NCI-H748 treated with DMSO at 0.1 percent for 48 hours (cell line): ENCODE measurements at places on chromosomes 3 and 15.

DNA sequence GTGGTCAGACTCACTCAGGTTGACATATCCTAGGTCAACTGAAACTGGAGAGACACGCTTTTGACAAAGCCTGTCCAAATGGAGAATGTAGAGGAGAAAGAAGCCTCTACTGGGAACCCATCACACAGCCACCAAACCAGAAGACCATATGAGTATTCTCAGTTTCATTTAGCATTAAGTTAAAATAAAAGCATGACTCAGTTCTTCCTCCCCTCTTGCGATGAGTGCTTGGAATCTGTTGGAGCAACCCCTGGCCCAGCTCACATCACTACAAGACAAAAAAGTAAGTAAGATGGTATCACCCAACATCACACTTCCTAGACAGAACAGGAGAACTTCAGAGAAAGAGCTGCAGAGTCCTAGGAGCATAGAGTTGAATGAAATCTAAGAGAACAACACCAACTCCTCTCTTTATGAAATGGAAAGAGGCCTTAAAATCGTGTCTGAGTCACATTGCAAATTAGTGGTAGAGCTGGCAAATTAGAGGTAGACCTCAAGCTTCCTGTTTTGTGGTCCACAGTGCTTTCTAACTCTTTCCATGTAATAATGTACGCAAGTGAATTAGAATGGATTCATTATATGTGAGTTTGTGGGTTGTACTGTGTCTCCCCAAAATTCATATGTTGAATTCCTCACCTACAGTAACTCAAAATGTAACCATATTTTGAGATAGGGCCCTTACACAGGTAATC is 51.2 kb downstream of the FGF12 start:
- DNase-seq, result no peak

DNA sequence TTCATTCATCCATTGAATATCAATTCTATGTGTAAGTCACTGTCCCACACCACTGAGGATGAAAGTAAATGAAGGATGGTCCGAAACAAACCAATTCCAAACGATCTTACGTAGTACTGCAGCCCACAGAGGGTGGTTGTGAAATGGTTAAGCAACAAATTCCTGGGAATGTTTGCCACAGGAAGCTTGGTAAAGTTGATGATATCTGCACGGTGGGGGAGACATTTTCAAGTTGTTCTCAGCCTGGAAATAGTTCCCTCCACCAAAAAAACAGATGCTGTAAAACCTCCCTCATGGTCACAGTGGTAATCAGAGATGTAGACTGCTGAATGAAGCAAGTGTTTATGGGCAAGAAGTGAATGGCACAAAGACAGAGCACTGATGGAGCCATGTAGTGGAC is 35.9 kb upstream of the BNC1 start:
- DNase-seq, result no peak

DNA sequence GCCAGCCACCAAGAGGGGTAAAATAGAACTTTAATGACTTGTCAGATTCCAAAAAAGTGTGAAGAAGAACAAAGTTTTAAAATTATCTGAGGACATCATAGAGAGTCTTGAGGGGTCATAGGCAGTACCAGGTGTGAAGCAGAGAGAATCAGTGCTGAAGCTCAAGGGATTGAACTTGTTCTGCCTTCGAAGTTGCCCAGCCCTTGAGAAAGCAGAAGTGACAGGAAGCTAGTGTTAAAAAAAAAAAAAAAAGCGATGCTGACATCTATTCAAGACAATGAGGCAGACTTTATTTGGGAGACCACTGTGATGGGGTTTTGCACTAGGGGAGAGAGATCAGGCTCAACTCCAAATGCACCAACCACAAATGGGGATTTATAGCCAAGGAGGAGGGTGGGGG is 21.8 kb downstream of the FBXO22 start:
- no peak for DNase-seq

- no peak for DNase-seq
Observed at GRCh38 chr3:192905980-192906678, 11.5 kb downstream of the MB21D2 start.

- no peak for DNase-seq
Observed at GRCh38 chr3:157816296-157816695, 289.9 kb downstream of the SHOX2 start.

DNA sequence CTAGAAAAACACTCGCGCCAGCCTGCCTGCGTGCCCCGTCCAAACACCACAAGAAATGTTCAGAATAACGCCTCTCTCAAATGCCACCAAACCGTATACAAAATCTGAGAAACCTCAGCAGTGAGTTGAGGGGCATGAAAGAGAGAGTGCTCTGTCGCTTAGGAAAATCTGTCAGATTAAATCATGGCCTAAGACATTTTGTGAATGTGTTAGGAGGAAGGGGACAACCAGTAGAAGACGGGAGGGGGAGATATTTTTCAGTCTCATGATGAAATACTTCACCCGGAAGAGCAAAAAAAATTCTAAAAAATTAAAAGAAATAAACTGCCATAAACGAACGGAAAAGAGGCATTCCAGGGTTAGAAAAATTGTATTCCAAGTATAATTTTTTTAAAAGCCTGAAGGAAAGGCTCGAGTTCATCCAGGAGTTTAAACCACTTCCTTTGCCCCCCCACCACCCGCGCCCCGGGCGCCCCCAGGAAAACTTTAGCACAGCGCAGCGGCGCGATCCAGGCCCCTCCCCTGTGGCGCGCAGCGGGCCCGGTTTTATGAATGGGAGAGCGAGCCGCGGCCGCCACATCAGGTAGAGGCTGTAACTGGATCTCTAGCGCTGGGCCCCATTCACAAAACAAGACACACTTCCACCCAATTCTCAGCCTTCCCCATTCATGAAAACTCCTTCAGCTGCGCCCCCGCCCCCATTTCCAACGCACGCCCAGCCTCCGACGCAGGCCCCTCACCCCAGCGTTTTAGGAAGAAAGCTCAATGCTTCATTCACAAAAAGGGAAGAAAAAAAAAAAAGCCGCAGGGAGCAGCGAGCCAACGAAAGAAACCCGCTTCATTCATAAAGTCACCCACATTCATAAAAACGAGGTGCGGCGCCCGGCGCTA is 1.4 kb downstream of the ETV5 start:
- DNase-seq, result peak; percentile 45

DNA sequence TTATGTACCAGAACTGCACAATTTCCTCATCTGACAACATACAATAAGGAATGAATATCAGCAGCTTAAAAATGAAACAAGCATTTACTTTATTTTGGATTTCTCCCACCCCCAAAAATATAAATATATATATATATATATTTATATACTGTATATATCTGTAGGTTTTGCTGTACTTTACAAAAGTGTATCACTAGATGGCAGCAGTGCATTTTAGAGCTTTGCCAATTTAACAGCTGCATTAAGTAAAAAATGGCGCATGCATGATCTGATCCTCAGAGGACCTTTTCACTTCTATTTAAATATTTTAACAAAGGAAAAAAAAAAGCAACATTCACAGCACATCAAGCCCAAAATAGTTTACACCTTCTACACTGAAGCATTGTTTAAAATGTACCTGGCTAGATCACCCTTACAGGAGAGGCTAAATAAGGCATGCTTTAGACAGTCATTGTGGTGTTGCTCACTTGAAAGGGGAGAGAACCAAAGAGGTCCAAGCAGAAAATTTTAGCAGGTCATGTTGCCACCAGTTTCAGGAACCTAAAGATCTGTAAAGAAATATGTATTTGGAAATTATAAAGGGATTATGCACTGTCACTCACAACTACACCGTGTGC is 72.6 kb downstream of the NPTN start:
- DNase-seq, result peak; percentile 42

GRCh38 chr3:40585381-40586016 is 60.7 kb downstream of the ZNF621 start:
- no peak for DNase-seq

GRCh38 chr3:100538339-100538706 is 45.9 kb downstream of the TMEM45A start:
- DNase-seq, result no peak

GRCh38 chr3:49859576-49860305 is 3.4 kb upstream of the TRAIP start:
- DNase-seq, result no peak

- no peak for DNase-seq
Observed at GRCh38 chr15:91045065-91045464, 22.7 kb upstream of the VPS33B start.

GRCh38 chr3:69130689-69131088 is 8.3 kb upstream of the LMOD3 start:
- DNase-seq, result no peak

DNA sequence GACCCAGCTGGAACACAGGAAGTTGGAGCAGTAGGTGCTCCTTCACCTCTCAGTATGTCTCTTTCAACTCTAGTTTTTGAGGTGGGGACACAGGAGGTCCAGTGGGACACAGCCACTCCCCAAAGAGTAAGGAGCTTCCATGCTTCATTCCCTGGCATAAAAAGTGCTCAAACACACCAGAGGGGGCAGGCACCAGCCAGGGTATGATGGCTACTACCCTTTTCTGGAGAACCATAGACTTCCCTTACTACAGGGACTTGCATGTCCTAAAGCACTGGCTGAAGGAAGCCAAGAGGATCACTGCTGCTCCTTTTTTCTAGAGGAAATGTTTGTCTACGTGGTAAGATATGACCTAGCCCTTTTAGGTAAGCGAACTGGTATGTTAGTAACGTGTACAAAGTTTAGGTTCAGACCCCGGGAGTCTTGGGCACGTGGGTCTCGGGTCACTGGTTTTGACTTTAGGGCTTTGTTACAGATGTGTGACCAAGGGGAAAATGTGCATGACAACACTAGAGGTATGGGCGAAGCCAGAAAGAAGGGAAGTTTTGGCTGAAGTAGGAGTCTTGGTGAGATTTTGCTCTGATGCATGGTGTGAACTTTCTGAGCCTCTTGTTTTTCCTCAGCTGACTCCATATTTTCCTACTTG is 11.9 kb downstream of the IL17RB start:
- DNase-seq, result no peak

DNA sequence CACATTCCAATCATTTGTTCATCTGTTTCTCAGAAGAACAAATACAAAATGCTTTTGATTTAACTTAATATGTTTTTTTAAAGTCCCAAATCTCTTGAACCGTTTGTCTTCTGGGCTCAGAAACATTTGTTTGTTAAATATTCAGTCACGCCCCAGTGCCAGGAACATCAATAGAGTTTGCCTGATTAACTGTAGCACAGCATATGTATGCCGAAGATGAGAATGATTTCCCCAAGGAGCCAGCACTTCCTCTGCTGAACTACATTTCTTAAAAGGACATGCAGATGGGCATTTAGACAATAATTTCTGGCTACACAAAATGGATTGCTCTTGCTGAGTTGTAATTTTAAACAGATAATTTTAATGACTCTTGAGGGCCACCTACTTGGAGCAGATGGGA is 191.6 kb upstream of the FAM3D start:
- DNase-seq, result no peak

DNA sequence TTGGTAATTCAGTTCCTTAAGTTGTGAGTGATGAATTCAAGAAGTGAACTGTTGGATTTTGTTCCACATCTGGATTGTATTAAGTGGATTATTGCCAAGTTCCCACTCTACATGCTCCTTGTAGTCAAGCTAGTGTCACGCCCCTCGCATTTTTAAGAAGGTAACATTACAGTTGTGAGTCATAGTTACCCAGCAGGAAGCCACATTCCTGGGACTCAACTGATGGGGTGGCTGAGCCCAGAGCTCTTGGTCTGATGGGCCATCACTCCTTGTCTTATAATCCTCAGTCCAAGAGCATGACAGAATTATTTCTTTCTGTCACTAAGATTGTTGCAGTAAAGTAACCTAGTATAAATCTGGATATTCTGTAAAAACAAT is 102.7 kb downstream of the PTPRG start:
- no peak for DNase-seq

DNA sequence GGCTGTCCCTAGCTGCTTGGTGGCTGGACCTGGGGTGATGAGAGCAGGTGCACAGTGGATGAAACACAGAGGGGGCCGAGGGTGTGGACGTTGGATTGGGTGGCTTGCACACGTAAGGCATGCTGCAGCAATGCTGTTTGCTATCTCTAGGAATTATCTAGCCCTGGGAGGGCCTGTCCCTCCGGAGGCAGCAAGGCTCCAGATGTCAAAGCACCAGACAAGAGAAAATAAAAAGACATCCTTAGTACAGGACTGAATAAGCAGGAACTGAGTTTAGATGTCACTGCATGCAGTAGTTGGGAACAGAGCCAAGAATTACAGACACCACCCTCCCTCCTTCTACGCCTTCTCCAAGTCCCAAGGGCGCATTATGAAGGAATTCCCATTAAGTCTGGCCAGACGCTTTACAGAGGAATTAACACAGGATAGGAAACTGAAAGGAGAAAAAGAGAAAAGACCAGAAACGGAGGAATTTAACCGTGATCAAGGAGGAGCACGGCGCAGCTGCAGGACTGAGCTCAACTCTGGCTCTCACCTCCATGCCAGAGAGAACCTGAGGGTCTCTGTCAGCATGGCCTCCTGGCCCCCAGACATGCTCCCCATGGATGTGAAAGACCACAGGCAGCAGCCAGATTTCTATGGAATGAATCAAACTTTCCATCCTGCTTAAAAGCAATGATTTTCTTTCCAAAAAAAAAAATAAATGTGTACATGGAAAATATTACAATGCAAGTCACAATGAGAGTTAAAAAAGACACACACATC is 13.8 kb downstream of the ATP10A start:
- peak; percentile 0 for DNase-seq

DNA sequence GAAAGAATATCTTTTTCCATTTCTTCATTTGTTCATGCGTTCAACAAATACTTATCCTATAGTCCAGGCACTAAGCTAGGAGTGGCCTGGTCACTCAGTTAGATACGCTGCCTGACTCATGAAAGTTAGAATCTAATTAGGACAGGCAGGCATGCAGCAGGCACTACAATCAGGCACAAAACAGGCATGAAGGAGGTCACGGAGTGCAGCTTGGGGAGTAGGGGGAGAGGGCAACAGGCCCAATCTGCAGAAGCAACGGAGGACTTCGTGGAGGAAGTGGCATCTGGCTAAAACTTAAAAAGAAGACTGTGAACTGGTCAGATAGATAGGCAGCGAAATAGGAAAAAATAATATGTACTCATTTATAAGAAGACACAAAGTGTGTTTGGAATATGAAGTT is 420.9 kb downstream of the MAGI1 start:
- DNase-seq, result no peak

DNA sequence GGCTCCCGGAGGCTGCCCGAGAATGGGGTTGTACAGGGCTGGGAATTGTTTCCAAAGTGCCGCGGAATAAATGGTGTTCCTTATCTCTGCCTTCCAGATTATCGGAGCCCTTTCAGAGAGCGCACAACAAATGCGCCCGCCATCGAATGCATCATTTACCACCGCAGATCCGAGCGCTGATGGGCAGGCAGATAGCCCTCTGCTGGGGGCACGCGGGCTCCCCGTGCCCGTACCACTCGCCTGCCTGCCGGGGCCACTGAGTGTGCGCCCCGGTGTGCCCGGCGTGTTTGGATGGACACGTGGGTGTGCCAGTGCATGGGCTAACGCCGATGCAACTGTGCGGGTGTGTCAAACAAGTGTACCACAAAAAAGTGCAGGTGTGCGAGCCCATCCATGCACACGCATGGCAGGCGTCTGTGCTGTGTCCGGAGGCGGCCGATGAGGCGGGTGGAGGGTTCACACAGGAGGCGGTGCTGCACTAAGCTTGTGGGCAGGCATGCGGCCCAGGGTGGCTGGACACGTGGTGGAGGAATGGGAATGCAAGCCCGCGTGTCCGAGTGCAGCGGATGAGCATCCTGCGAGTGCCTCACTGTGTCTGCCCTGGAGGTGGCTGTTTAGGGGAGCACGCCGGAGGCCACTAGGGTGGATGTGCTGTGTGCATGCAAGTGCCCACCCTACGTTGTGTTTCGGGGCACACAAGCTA is 3.8 kb upstream of the GATA2 start:
- DNase-seq, result no peak
